ENCODE measurements at places on chromosomes 16 and 17.

- no peak for DNase-seq
These were observed 57.7 kb downstream of the GTF3C1 start for GRCh38 chr16:27491894-27492587.

- no peak for DNase-seq
These were observed 13.9 kb downstream of the MIS12 start for GRCh38 chr17:5500247-5500588.

GRCh38 chr17:41777574-41778188 lies 8.8 kb downstream of the JUP start:
- DNase-seq = peak; percentile 52

- no peak for DNase-seq
These were observed 250.1 kb upstream of the PSMD7 start for GRCh38 chr16:74046524-74046923.

GRCh38 chr16:27446721-27447120 lies 44.7 kb downstream of the IL21R start:
- no peak for DNase-seq

GRCh38 chr16:66924527-66925321 lies 611 bp downstream of the RRAD start:
- no peak for DNase-seq

- DNase-seq = peak; percentile 54
These were observed 17.1 kb downstream of the TBX2 start for GRCh38 chr17:61416540-61417363.

- no peak for DNase-seq
These were observed 36.0 kb upstream of the EMP2 start for GRCh38 chr16:10616419-10616755.

DNA sequence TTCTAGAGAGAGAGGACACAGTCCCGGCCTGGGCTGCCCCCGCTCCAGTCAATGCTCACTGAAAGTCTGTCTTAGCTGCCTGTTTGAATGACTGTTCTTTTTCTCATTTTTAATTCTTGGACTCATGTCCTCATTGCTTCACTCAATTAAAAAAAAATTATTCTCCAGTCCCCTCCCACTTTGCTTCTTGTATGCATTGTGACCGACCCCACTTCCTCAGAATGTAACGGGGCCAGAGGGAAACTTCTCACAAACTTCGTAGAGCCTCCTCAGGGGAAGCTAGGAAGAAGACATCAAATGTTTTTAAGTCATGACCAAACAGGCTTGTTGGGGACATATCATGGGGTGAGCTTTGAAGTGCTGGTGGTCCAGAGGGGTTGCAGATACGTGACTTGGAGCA lies 113.2 kb downstream of the CCDC182 start:
- no peak for DNase-seq

- DNase-seq = no peak
These were observed 954 bp downstream of the IL32 start for GRCh38 chr16:3066440-3066748.

- no peak for DNase-seq
These were observed 11.9 kb downstream of the CES3 start for GRCh38 chr16:66972983-66973382.

- no peak for DNase-seq
These were observed 841.5 kb downstream of the CDH11 start for GRCh38 chr16:64280317-64280716.

GRCh38 chr17:18139498-18139897 lies 30.9 kb downstream of the MYO15A start:
- no peak for DNase-seq

DNA sequence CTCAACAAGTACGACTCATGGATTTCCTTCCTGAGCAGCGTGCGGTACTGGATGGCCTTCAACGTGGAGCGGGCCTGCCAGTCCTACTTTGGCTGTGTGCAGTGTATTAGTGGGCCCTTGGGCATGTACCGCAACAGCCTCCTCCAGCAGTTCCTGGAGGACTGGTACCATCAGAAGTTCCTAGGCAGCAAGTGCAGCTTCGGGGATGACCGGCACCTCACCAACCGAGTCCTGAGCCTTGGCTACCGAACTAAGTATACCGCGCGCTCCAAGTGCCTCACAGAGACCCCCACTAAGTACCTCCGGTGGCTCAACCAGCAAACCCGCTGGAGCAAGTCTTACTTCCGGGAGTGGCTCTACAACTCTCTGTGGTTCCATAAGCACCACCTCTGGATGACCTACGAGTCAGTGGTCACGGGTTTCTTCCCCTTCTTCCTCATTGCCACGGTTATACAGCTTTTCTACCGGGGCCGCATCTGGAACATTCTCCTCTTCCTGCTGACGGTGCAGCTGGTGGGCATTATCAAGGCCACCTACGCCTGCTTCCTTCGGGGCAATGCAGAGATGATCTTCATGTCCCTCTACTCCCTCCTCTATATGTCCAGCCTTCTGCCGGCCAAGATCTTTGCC lies 9.0 kb downstream of the HAS3 start:
- no peak for DNase-seq

GRCh38 chr17:27386206-27387075 lies 69.8 kb upstream of the KSR1 start:
- DNase-seq = no peak

- DNase-seq = no peak
These were observed 9.0 kb upstream of the TERB1 start for GRCh38 chr16:66810391-66810790.

Data from dorsolateral prefrontal cortex (tissue), 122 donors.